Smooth muscle cell of the umbilical artery (primary cell): ENCODE measurements at places on chromosomes 7 and 10. TPM values are rescaled to one million over a fixed set of nuclear protein-coding genes. Genes with fewer than 3 reads are reported as not detected.

Gene FAM25C
- not detected in 2 replicates for total RNA-seq

Gene EEPD1
- 1.5 and 3.6 TPM in 2 replicates for total RNA-seq

Gene SLIT1
- 0.05 TPM in 1 of 2 replicates, not detected in the other for total RNA-seq

Gene SPDYE18
- total RNA-seq: 0.14 TPM in 1 of 2 replicates, not detected in the other

Gene SPOCK2
- total RNA-seq: under 0.01 and 0.23 TPM in 2 replicates

Gene ACTL6B
- total RNA-seq: not detected in 2 replicates

Gene PTPN20
- 0.59 and 2.4 TPM in 2 replicates for total RNA-seq

Gene GIMAP6
- total RNA-seq: 0.05 and 0.30 TPM in 2 replicates

Gene ADAMTS14
- total RNA-seq: 3.6 and 4.2 TPM in 2 replicates

Gene PNLIPRP2
- total RNA-seq: not detected in 2 replicates

Gene SPDYE2
- not detected in 2 replicates for total RNA-seq

Gene KIFBP
- 36.2 and 59.9 TPM in 2 replicates for total RNA-seq

Gene RAMP3
- not detected in 2 replicates for total RNA-seq

Gene MINDY4
- 3.9 and 5.4 TPM in 2 replicates for total RNA-seq

Gene XRCC2
- total RNA-seq: 0.30 and 1.8 TPM in 2 replicates
